Tibial nerve (tissue), 4 donors: ENCODE measurements at places on chromosomes 16 and 17. TPM values are rescaled to one million over a fixed set of nuclear protein-coding genes. Genes with fewer than 3 reads are reported as not detected.

CCT6B gene
- 0.90 TPM for total RNA-seq

DNA sequence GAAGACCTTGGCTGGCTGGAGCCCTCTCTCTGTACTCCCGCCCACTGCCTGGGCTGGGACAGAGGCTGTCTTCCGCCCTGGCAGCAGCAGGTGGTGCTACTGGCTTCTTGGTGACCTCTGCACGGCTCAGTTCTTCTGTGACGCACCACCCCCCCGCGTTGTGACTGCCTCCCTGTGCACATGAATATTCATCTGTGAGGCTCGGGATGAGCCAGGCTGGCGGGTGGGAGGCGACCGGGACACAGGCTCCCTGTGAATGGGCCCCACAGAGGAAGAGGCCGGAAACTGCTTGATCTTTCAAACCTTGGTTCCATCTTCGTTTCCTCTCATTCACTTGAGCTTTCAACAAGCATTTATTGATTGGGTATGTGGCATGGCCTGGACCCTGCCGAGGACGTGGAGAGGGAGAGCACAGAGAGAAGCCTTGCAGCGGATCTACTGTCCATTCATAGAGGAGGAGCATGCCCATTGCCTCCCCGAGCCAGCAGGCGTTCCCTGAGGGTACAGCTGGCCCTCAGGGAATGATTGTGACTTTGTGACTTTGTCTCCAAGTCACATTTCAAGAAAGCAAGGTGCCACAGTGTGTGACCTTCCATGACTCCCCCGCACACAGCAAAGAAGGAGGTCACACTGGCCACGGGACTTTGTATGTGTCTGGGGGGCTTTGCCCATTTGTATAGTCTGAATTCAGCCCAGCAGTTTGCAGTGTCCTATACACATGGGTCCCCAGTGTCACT, 45.0 kb downstream of the B9D1 start:
- peak; percentile 75 for DNase-seq

SPATA32 gene
- not detected for total RNA-seq

DNA sequence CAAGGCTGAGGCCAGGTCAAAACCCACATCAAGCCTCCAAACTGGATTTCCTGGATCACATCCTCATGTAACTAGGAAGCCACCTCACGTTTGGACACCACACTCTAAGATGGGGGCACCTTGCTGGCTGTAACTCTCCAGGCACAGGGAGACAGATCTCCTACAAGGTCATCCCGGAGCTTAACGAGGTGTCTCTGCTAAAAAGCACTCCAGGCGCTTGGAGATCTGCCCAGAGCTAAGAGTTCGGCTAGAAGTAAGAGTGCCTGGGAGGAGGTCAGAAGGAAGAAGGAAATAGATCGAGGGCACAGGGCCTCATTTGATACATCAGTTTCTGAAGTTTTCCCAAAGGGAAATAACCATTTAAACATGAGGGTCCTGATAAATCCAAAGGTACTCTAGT, 15.9 kb downstream of the PSMB3 start:
- no peak for DNase-seq

- no peak for DNase-seq
Observed at GRCh38 chr17:54102246-54102645, 279.5 kb downstream of the KIF2B start.

- no peak for DNase-seq
Observed at GRCh38 chr17:68384471-68384870, 72.8 kb downstream of the WIPI1 start.

TBC1D3 gene
- total RNA-seq, result not detected

DNA sequence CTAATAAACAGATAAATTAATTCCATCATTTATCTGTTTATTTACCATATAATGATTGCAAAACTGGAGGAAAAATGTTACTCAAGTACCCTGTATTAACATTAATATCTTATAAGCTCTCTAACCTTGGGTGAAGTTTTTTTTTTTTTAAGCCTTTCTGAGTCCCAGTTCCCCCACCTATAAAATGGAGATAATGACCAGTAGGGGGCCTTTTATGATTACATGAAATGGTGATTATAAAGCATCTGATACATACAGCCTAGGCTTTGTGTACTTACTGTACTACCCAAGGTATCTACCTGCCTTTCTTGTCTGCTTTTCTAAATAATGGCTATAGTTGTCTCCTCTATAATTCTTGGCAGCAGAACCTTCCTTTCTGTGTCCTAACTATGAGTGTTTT, 22.6 kb downstream of the LRRC36 start:
- no peak for DNase-seq

- DNase-seq, result no peak
Observed at GRCh38 chr17:30068465-30068864, 48.2 kb upstream of the NSRP1 start.

DNA sequence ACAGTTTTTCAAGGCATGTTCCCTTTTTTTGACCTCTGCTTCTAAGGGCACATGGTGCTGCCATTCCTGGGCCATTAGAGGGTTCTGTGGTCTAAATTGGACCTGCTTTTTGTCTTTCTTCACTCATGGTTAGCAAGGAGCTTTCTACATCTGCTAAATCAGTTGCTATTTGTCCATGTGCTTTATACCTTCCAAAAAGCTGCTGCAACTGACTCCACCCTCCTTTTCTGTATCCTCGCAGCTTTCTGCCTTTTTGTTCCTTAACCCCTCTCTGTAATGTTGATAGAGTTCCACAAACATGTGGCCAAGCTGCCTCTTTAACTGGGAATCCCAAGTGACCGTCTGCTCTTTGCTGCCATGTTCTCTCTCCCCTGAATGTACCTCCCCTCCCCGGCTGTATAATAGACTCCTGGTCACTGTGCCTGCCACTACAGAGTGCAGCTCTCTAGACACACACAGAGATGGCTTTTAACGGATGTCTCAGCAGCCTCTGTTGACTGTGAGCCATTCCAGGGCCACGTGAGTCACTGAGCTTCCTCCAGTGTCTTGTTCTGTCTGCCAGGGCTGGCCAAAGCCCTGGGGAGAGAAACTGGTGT, 57.4 kb upstream of the TEKT3 start:
- DNase-seq, result no peak

DNA sequence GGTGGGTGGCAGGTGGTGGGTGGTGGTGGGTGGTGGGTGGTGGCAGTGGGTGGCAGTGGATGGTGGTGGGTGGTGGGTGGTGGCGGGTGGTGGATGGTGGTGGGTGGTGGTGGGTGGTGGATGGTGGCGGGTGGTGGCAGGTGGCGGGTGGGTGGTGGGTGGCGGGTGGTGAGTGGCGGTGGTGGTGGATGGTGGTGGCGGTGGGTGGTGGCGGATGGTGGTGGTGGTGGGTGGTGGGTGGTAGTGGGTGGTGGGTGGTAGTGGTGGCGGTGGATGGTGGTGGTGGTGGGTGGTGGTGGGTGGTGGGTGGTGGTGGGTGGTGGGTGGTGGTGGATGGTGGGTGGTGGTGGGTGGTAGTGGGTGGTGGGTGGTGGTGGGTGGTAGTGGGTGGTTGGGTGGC, 423.8 kb upstream of the PSMD7 start:
- no peak for DNase-seq

GRCh38 chr16:88678224-88678979, 7.9 kb downstream of the SNAI3 start:
- DNase-seq, result no peak

- no peak for DNase-seq
Observed at GRCh38 chr17:79159926-79160325, 85.3 kb downstream of the ENGASE start.

DNA sequence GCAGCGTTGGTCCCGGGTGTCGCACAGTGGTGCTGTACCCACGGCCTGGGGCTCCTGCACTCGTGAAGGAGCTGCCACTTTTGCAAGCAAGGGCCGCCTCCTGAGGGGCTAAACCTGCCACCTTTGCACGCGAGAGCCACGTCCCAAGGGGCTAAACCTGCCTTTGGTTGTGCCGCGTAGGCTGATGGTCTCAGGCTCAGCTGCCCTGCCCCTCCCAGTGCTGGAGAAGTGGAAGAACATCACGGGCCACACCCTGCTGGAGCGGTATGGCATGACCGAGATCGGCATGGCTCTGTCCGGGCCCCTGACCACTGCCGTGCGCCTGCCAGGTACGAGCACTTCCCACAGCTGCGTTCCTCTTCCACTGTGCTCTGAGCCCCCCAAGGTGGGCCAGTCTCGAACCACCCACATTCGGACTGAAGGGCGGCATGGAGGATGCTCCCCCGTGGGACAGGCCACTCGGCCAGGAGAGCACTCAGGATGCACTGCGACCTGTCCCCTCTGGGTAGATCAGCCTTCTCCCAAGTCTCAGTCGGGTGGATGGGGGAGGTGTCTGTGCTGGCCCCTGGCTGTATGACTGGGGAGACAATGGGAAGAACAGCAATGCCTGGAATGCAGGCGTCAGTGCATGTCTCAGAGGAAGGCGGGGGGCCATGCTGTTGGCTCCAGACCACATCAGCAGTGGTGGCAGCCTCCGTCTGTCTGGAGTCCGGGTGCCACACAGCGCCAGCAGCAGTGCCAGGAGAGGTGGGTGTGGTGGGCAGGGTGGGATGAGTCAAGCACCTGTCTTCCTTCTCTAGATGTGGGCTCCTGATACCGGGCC, 20.7 kb downstream of the ACSF3 start:
- no peak for DNase-seq

GRCh38 chr17:28598389-28598788, 436 bp downstream of the SPAG5 start:
- DNase-seq, result no peak

DNA sequence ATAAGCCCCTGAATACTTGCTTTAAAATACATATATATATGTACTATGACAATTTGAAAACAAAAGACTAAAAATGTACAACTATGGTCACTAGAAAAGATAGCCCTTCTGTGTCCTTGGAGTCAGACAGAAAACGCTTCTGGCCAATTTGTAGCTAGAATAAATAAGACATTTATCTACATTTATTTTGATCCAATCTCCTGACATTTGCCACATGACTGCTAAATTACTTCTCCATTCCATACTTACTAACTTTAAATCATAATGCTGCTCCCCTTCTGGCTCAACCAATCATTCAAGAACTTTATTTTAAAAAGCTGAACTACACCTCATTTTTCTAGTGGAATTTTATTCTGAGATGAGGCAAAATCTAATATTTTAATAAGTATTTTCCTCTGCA, 65.8 kb downstream of the CYTH1 start:
- DNase-seq, result no peak

MEOX1 gene
- total RNA-seq, result 5.5 TPM

AMFR gene
- total RNA-seq, result 334 TPM

GRCh38 chr16:68488554-68488953, 40.2 kb upstream of the SMPD3 start:
- DNase-seq, result no peak

- no peak for DNase-seq
Observed at GRCh38 chr16:31453255-31454204, 5.8 kb upstream of the ARMC5 start.

DNA sequence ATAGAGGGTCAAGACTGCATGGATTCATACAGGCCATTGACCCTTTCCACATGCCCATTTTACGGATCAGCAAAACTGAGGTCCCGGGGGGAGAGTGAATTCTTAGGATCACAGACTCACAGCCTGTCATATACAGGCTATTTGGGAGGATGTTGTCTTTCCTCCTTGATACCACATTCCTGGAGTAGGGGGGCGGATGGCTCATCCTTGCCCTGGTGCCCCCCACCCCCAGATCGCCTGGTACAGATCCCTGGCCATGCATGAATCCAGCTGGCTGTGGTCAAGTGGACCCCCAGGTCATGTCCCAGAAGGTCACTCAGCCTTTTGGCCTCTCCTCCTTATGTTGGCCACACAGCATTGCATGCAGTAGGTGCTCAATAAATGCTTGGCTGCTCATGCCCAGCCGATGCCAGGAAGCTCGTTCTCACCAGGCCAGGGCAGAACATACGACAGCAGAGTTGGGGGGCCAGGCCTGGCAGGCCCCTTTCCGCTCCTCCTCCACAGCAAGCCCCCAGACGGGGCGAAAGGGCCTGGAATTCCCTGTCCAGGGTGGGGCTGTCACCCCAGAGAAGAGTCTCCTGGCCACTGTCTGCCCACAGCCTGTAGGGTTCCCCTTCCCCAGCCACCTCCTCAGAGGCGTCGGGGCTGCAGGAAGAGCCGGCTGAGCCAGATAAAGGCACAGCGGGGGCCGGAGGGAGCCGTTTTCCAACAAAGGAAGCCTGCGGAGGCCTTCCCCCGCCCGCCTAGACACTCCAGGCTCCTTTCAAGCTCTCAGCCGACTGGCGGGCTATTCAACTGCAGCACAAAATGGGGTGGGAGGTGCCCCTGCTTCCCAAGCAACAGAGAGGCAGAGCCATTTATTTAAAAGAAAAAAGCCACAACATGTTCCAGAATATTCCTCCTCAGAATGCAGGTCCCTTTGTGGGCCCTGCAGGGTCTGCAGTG, 215.7 kb upstream of the CIBAR2 start:
- DNase-seq, result no peak

GRCh38 chr16:75108792-75109731, 7.5 kb downstream of the LDHD start:
- peak; percentile 48 for DNase-seq

DNA sequence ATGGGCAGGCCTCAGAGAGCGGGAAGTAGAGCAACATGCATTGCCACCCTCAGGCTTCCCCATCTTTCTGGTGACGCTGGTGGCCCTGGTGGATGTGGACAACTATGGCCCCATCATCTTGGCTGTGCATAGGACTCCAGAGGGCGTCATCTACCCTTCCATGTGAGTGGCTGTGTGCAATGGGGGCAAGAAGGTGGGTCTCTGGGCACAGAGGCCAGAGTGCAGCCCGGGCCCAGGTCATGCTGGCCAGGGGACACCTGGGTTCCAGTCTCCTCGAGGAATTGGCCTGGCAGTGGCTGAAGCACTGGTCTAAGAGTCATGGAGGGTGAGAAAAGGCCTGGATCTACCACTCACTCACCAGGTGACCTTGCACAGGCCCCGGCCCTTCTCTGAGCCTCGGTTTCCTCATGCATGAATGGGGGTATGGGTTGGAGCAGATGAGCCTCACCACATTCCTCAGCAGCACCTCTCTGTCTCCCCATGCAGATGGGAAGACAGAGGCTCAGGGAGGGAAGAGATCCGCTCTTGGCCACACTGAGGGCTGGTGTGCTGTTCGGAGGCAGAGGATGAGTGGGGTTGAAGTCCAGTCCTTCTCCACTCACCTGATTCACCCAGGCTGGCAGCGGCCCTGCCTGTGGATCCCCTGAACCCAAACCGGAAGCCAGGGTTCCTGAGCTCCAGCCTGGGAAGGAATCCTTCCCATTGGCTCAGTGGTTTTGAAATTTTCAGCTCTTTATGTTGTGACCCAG, 7.2 kb upstream of the ADGRG3 start:
- DNase-seq, result no peak

ADGRG1 gene
- 9.0 TPM for total RNA-seq

RND2 gene
- 2.6 TPM for total RNA-seq

- DNase-seq, result no peak
Observed at GRCh38 chr16:86579268-86580062, 1.1 kb downstream of the FOXL1 start.

NEUROD2 gene
- not detected for total RNA-seq

SEPTIN12 gene
- total RNA-seq, result not detected

GRCh38 chr17:2610195-2611175, 17.0 kb downstream of the PAFAH1B1 start:
- DNase-seq, result no peak

DNA sequence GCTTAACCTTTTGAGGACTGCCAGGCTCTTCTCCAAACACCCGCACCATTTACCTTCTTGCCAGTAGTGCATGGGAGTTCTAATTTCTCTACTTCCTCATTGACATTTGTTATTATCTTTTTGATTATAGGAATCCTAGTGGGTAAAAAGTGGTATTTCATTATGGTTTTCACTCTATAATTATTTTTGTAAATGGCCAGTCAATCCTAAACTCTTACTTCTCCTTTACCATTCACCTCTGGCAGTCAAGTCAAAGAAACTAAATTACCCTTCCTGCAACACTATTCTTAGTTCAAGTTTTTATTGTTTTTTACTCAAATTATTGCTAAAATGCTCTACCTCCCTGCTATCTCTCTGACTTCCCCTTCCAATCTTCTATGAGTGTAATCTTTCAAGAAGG, 29.8 kb upstream of the ANKFY1 start:
- DNase-seq, result no peak

DHRS7C gene
- total RNA-seq, result not detected

- DNase-seq, result no peak
Observed at GRCh38 chr16:15915555-15916081, 27.2 kb upstream of the CEP20 start.
